ENCODE measurements at places on chromosomes 6 and 20.

DNA sequence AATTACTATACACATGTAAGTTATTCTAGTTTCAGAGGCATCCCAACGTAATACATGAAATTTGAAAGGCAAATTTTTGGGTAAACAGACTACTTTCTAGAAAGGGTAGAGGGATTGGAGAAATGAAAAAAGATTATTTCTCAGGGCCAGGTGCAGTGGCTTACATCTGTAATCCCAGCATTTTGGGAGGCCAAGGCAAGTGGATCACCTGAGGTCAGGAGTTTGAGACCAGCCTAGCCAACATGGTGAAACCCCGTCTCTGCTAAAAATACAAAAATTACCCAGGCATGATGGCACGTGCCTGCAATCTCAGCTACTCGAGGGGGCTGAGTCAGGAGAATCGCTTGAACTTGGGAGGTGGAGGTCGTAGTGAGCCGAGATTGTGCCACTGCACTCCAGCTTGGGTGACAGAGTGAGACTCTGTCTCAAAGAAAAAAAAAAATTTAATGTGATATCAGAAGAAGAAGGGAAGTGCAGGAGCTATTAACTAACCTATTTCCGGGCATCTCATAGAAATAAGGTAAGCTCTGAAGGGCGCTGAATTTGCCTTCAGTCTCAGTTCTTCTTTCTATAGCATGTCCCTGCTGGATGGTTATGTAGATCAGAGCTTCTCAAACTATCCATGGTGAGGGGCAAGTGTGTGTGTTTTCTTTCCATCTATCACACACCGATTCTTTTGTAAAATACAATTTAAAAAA lies 100.3 kb upstream of the MTHFD1L start:
- peaks cover 32% of the 10 kb centered on the region for H3K4me1 ChIP-seq
- peaks cover 5% of the 10 kb centered on the region for H3K36me3 ChIP-seq
- no peak overlapping the region for H3K27ac ChIP-seq
- no peak overlapping the region for H3K4me3 ChIP-seq
- DNase-seq: no peak
- H3K27me3 ChIP-seq: no peaks in the 10 kb centered on the region

DNA sequence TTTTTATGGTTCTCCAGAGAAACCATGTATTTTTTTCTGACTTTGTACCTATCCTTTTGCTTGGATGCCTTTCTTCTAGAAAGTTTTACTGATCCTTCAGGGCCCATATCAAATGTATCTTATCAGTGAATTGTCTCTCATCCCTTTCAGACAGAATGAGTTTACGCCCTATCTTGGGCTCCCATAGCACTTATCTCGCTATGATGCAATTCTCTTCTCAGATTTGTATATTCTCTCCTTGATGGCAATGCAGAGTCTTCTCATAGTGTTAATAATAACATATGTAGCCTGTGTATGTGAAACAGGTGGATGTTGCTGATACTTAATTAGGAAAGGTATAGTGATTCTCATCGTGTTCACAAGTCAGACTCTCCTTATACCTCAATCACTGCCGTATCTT lies 336.2 kb downstream of the UTRN start:
- no peaks in the 10 kb centered on the region for H3K36me3 ChIP-seq
- H3K4me1 ChIP-seq: no peaks in the 10 kb centered on the region
- no peak overlapping the region for H3K4me3 ChIP-seq
- H3K27me3 ChIP-seq: no peaks in the 10 kb centered on the region

- H3K4me1 ChIP-seq: peaks cover 4% of the 10 kb centered on the region
- no peaks in the 10 kb centered on the region for H3K36me3 ChIP-seq
- H3K27me3 ChIP-seq: no peaks in the 10 kb centered on the region
- no peak for DNase-seq
Measured at GRCh38 chr6:139568151-139568955, 193.9 kb upstream of the CITED2 start.

DNA sequence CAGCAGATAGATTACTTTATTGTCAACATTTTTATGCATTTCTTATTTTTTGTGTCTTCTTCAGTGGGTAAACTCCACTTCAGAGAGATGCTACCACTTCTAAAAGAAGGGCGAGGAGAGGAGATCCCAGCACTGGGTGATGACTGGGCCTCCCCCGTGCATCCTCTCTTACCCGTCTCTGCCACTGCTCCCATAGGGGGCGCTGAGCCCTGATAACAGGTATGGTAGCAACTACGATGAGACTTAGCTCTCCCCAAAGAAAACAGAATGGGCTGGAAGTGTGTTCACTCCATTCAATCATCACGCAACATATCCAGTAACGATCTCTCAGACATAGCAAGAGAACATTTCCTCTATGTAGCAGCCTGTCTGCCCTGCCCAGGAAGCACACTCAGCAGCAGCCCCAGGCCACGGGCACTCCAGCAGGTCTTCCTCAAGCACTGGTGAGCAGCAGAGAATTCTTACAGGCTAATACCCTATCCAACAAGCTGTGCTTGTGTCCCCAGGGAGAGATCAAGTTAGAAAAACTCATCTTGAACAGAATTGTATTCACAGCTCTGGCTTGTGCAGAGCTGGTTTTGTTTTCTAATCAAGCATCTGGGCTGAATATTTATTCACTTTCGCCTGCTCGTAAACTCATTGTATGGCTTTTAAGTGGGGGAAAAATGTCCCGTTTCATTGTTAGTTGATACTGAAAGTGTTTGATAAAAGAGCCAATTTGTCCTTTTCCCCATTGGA lies 533.1 kb upstream of the CDH4 start:
- no peak for DNase-seq
- H3K4me1 ChIP-seq: no peaks in the 10 kb centered on the region
- no peak overlapping the region for H3K4me3 ChIP-seq

DNA sequence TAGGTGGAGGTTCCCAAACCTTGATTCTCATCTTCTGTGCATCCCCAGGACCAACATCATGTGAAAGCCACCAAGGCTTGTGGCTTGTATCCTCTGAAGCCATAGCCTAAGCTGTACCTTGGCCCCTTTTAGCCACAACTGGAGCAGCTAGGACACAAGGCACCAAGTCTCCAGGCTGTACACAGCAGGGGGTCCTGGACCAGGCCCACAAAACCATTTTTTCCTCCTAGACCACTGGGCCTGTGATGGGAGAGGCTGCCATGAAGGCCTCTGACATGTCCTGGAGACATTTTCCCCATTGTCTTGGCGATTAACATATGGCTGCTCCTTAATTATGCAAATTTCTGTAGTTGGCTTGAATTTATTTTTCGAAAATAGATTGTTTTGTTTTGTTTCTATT lies 114.8 kb upstream of the LAMA2 start:
- no peak for DNase-seq
- H3K36me3 ChIP-seq: no peaks in the 10 kb centered on the region
- no peaks in the 10 kb centered on the region for H3K4me1 ChIP-seq
- H3K27me3 ChIP-seq: no peaks in the 10 kb centered on the region
- no peak overlapping the region for H3K4me3 ChIP-seq

DNA sequence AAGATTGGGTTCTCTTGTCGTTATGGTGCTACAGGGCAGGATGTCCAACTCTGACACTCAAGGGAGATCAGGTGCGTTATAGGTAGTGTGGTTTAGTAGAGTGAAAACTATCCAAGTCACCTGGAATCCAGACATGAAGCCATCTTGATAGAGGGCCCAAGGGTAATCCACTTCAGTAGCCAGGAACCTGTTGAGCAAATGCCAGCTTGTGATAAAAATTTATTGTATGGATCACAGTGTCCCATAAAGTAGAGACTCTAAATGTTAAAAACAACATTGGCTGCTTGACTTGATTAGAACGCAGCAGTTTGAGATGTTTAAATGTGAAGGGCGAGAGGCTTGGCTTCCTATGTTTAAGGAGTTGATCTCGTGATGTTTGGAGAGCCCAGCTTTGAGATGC lies 105.7 kb upstream of the GMDS start:
- H3K36me3 ChIP-seq: no peaks in the 10 kb centered on the region
- no peaks in the 10 kb centered on the region for H3K27me3 ChIP-seq
- H3K27ac ChIP-seq: no peak overlapping the region
- no peaks in the 10 kb centered on the region for H3K4me1 ChIP-seq

DNA sequence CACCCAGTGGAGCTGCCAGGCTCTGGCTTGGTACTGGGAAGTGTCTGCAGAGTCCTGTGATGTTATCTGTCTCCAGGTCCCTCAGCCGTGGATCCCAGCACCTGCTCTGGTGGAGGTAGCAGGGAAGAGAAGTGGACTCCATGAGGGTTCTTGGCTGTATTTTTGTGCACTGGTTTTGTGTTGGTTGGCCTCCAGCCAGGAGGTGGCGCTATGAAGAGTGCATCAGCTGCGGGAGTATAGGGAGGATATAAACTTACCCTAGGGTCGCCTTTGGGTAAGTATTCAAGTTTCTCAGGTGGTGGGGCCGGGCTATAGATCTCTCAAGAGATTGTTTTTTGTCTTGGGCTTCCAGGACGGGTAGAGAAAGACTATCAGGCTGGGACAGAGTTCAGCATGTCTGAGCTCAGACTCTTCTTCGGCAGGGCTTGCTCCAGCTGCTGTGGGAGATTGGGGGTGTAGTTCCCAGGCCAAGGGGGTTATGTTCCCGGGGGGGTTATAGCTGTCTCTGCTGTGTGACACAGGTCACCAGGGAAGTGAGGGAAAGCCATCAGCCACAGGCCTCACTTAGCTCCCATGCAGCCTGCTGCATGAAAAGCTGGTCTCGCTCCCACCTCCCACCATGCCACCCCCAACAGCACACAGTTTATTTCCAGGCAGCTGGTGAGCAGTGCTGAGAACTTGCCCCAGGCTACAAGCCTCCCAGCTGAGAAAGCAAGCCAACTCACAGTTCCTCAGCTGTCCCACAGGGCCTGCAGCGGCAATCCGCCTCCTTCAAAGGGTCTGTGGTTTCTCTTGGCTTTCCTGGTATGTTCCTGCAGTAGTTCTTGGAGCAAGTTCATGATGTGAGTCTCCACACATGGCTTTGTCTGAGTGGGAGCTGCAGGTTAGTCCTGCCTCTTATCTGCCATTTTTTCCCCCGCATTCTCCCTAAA lies 115.7 kb downstream of the AIG1 start:
- H3K27ac ChIP-seq: no peak overlapping the region
- no peaks in the 10 kb centered on the region for H3K36me3 ChIP-seq
- H3K4me1 ChIP-seq: no peaks in the 10 kb centered on the region
- H3K4me3 ChIP-seq: no peak overlapping the region
- no peaks in the 10 kb centered on the region for H3K27me3 ChIP-seq

- no peak overlapping the region for H3K4me3 ChIP-seq
- H3K36me3 ChIP-seq: no peaks in the 10 kb centered on the region
- H3K27ac ChIP-seq: no peak overlapping the region
- H3K4me1 ChIP-seq: no peaks in the 10 kb centered on the region
Measured at GRCh38 chr6:133333852-133334251, 92.7 kb downstream of the EYA4 start.

GRCh38 chr6:118246406-118246805 lies 301.7 kb upstream of the PLN start:
- H3K36me3 ChIP-seq: no peaks in the 10 kb centered on the region
- no peak for DNase-seq
- no peak overlapping the region for H3K27ac ChIP-seq
- no peaks in the 10 kb centered on the region for H3K27me3 ChIP-seq

- H3K27me3 ChIP-seq: no peaks in the 10 kb centered on the region
- H3K36me3 ChIP-seq: no peaks in the 10 kb centered on the region
- no peak overlapping the region for H3K27ac ChIP-seq
- no peaks in the 10 kb centered on the region for H3K4me1 ChIP-seq
- H3K4me3 ChIP-seq: no peak overlapping the region
Measured at GRCh38 chr6:27531772-27532459, 59.0 kb upstream of the ZNF184 start.

GRCh38 chr6:42010185-42010891 lies 40.0 kb upstream of the TAF8 start:
- no peak for DNase-seq
- no peaks in the 10 kb centered on the region for H3K36me3 ChIP-seq
- H3K27ac ChIP-seq: peak overlapping the region; percentile 45
- H3K4me1 ChIP-seq: peaks cover 45% of the 10 kb centered on the region
- H3K27me3 ChIP-seq: no peaks in the 10 kb centered on the region

GRCh38 chr6:73867411-73867810 lies 171.4 kb downstream of the CD109 start:
- no peaks in the 10 kb centered on the region for H3K4me1 ChIP-seq
- no peak for DNase-seq
- H3K36me3 ChIP-seq: no peaks in the 10 kb centered on the region
- no peak overlapping the region for H3K27ac ChIP-seq

DNA sequence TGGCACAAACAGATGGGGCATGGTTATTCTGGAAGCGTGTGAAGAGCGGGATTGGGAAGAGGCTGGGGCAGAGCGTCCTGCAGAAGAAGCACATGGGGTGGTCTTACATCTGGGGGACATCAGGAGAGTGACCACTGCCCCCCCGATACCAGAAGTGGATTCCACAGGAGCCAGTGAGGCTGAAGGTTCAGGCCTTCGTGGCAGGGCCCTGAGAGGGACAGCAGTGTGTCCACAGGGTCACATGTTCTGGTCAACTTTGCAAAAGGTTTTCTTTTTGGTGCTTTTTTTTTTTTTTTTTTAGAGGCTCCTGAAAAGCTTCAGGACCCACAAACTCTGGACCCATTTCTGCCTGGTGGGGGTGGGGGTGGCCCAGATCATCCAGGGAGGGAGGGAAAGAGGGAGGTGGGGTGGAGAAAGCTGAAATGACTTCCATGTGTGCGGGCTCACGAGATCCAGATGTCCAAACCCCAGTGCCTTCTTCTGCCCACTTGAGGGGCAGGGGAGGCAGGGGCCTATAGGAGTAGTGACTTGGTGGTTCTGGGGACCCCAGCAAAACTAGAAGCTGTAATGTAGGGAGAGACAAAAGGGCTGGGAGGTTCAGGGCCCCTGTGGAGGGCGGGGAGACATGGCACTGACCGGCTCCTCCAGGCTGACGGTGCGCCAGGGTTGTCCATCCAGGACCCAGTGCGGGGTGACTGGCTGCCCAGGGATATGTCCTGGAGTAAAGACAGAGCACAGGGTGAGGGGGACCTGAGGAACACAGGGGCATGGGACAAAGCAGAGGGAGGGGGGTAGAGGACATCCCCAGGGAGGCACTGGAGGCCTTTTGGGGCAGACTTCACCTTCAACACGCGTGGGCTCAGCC lies 2.7 kb downstream of the ADAM33 start:
- peaks cover 18% of the 10 kb centered on the region for H3K4me1 ChIP-seq
- no peaks in the 10 kb centered on the region for H3K36me3 ChIP-seq
- DNase-seq: no peak
- peak overlapping the region; percentile 19 for H3K27ac ChIP-seq

DNA sequence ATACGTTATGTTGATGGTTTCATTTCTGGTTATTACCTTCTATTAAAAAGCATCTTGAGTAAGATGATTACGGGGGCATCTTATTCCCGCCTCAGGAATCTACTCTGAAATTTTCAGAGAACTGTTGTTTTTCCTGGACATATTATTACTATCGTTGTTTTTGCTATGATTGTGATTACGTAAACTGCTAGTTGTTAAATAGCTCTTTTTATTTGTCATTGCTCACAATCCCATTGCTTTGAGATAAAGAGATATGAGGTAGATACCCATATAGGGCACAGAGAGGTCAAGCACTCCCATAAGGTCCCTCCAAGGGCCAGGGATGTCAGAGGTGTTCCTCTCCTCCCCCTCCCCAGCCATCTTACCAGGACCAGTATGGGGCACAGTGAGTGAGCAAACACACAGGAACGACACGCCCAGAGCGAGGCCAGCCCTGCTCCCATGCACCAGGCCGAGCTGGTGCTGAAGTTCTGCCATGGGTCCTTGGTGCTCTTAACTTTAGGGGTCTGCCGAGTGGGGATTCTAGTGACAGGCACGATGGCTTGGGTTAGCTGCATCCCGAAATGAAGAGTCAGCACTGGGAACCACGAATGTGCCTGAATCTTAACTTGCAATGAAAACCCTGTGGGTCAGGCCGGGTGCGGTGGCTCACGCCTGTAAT lies 49.9 kb downstream of the PRDM1 start:
- H3K36me3 ChIP-seq: no peaks in the 10 kb centered on the region
- no peaks in the 10 kb centered on the region for H3K27me3 ChIP-seq
- no peaks in the 10 kb centered on the region for H3K4me1 ChIP-seq
- no peak overlapping the region for H3K27ac ChIP-seq

Data from upper lobe of left lung (tissue), 6 donors.